ENCODE measurements at places on chromosomes 12 and 14. TPM values are rescaled to one million over a fixed set of nuclear protein-coding genes. Genes with fewer than 3 reads are reported as not detected.

- DNase-seq, result no peak
These were observed 3.3 kb upstream of the TTC9 start for GRCh38 chr14:70638416-70638815.

DNA sequence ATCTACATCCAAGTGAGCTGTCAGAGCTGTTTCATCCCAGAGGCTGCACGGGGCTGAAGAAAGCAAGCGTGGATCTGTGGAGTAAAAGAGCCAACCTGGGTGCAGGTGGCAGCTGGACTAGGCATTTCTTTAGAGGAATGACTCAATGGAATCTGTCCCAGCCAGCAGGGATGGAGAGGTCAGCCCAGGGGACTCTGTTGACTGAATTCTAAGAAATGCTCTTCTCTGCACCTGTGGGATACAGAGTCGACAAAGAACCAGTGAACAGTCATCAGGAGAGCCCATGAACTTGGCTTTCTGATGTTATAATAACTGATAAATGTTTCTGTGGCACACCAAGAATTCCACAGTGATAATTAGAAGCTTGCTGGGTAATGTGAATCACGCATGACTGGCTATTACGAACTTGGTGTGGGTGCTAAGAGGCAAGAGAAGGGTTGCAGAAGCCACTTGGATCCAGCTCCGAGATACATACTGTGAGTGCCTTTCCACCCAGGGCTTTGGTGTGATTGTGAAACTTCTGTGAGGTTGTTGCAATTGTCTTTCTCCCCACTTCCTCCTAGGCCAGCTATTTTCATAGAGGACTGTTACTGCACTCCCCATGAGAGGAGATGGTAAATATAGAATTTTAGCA is 16.2 kb downstream of the PYGL start:
- peak; percentile 87 for DNase-seq

DNA sequence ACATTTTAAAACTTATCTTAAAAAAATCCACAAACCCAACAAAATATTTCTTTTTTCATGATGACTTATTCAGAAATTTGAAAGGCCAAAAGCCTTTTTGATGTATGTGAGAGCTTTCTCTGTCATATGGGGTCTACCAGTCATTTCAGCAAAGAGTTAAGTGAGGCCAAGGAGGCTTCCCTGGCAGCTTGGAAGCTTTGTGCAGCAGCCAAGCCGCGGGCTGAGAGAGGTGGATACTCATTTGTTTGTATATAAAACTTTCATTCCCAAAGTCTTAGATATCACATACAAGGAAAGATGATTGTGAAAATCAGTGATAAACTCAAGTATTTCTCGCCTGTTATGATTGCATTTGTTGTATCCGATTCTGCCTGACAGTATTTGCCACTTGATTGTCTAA is 48.5 kb upstream of the RNU6-8 start:
- DNase-seq, result no peak

DNA sequence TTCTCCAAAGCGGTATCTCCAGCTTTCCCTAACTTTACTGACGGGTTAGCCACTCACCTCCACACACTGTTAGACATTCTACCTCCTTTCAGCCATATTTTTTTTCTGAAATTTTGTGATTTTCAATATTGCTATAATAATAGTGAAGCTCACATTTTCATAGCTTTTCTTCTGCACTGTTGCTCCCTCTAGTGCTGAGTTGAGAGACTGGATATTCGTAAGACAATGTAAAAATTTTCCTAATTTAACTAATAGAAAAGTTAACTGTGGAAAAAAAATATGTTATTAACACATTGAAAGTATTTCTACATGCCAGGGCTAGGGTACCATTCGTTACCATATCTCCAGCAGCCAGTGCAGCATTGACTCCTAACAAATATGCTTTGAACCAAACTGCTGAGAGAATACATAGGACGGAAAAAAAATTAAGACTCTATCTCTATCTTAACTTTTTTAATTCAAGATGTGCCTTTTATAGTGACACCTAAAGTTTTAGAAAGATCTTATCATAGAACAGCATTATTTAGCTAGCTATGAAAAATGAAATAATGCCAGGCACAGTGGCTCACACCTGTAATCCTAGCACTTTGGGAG is 48.7 kb upstream of the ABCC9 start:
- peak; percentile 6 for DNase-seq

- no peak for DNase-seq
These were observed 393.7 kb downstream of the BCL11B start for GRCh38 chr14:98878282-98878681.

DNA sequence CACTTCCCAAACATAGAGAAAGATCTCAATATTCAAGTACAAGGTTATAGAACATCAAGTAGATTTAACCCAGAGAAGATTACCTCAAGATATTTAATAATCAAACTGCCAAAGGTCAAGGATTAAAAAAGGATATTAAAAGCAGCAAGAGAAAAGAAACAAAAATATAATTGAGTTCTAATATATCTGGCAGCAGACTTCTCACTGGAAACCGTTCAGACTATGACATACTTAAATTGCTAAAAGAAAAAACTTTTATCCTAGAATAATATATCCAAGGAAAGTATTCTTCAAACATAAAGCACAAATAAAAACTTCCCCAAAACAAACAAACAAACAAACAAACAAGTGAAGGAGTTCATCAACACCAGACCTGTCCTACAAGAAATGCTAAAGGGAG is 92.4 kb downstream of the FSCB start:
- no peak for DNase-seq

DNA sequence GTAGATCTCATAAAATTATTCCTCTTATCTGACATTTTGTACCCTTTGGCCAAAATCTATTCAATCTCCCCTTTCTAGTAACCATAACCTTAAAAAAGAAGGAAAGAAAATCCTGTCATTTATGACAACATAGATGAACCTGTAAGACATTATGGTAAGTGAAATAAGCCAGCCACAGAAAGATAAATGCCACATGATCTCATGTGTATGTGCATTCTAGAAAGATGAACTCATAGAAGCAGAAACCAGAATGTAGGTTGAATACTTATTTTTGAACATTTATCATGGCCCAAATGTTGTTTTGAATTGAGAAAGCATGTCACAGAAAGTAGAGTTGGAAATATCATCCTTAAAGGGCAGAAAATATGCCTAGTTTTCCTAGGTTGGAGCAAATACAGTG is 1053.6 kb downstream of the SLC6A15 start:
- DNase-seq, result no peak

DNA sequence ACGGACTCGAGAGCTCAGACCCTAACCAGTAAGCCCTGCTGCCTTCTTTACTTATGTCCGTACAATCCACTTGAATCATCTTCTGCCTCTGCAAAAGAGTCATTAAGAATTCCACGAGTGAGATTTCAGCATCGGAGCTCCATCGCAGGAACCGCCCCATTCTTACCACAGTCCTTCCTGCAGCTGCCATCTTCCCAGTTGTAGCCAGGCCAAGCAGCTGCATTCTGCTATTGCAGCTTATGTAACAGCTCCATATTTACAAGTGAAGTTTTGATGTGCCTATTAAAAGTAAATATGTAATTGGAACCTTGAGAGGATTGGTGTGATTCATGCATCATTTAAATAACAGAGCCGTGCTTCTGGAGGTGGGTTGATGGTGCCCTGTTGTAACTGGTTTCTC is 157.4 kb downstream of the KICS2 start:
- no peak for DNase-seq

DNA sequence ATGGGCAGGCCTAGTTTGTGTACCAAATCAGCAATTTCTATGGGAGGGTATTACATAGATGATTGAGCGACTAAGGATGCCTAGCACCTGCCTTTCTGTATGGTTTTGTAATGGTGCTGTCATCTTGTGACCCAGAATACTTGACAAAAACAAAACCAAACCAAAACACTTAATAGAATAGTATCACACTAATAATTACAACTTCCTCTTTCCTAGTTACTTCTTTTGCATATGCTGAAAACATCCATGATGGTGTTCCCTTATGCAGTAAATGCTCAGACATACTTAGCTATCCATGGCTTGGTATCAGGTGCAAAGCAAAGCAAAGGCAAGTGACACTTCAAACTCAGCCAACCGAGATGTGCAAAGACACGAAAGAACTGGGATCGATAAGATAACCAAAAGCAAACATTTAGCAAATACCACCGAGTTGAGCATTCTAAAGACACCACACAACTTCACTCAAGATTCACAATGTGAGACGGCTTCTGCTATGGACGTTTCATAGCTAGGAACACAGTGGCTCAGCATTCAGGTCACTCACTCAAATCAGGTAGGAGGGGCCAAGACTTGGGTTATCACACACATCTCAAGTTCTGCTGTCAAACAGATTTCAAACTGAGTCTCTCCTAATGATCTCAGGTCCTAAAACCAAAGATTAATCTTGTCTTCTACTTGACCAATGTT is 24.3 kb downstream of the PPP1CC start:
- DNase-seq, result no peak

GRCh38 chr14:89773644-89774316 is 180.8 kb downstream of the EFCAB11 start:
- DNase-seq, result no peak

EPYC gene
- total RNA-seq, result not detected

MSI1 gene
- not detected for total RNA-seq

DPY19L2 gene
- 1.6 TPM for total RNA-seq

ZNF891 gene
- 0.62 TPM for total RNA-seq
